ENCODE measurements at places on chromosomes 12 and 14.
A peak's percentile ranks its signal among the peaks of the same experiment; 100 is the strongest.

DNA sequence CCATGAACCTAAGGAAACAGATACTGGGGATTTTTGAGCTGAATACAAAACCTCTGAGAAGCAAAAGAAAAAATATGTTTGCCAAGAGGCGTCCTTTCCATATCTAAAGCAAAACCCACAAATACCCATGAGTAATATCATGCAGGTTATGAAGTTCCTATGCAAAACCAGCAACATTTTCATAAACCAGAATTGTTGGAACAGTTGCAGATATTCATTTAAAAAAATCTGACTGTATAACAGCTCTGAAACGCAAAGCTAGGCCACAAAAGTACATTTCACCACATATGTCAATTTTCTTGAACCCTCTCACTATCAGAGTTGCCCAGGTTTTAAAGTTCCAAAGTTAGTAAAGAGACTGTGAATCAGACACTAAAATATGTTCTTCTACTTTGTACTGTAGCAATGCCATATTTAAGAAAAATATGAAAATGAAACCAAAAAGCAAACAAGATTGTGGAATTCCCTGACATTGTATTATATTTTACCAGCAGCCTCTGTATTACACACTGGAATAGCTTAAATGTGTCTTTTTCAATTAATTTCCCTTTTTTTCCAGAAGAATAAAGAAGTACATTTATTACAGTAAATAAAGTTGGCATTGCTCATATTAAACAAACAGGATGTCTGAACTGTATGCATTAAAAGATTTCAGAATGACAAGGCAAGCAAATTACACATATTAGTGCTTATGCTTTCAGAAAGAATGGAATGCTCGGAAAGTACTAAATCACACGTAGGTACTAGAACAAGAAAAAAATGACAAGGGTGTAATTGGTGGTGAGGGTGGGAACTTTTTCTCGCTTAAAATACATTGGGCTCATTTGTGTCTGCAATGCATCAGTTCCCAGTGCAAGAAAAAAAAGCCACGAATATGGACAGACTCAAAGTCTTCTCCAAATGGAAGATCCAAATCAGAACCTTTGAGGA, 33.6 kb upstream of the HIF1A start:
- no peak for DNase-seq

GRCh38 chr14:55760789-55761566, 181.0 kb downstream of the KTN1 start:
- DNase-seq, result no peak

GRCh38 chr14:84760489-84761126, 769.3 kb upstream of the FLRT2 start:
- DNase-seq, result no peak

DNA sequence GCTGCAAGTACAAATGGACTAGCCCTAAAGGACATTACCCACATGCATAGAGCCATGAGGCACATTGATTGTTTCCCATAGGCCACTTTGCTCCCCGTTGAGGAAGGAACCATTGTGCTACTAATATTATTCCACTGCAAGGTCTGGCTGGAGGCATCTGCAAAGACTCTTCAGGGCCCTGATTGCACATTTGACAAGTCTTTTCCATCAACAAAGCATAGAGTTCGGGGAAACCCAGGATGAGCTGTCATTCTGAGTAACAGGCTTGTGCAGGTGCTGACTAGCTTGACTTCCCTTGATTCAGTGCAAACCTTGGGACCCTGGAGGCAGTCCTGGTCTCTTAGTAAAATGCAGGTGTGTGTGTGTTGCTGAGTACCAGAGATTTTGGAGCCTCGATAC, 73.8 kb downstream of the SUSD6 start:
- DNase-seq, result no peak

GRCh38 chr12:1691123-1692007, 495 bp downstream of the ADIPOR2 start:
- DNase-seq, result peak; percentile 92

- DNase-seq, result no peak
Measured at GRCh38 chr14:91454155-91454554, 36.5 kb upstream of the CCDC88C start.

GRCh38 chr14:71728386-71728785, 203.8 kb upstream of the RGS6 start:
- no peak for DNase-seq

DNA sequence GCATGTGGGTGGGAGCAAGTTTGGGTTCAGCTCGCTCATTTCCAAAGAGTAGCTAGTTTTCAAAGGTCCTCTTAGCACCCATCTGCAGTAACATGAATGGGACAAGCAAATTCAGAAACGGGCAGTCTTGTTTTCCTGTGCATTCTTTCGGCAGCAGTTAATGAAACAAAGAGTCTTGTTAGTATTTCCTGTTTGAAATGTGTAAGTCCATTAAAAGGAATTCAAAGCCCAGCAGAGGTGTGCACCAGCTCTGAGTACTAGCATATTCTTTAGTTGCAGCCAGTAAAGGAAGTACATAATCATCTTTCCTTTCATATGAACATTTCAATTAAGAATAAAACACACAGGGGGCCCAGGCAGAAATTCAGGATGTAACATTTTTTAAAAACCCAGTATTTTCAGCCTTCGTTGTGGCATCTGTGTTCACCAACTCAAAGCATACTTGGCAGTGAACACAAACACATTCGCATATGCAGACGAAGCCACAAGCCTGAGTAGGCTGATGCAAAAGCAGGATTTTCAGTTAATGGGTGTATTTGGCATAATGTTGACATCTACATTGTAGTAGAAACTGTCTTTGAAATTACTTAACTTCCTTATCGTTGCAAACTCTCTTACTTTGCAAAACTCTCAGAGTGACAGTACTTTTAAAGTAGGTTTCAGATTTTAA, 570.0 kb upstream of the FLRT2 start:
- DNase-seq, result no peak

GRCh38 chr12:12445165-12445881, 88.4 kb downstream of the BORCS5 start:
- no peak for DNase-seq

- DNase-seq, result no peak
Measured at GRCh38 chr12:104738776-104739642, 219.1 kb downstream of the SLC41A2 start.

DNA sequence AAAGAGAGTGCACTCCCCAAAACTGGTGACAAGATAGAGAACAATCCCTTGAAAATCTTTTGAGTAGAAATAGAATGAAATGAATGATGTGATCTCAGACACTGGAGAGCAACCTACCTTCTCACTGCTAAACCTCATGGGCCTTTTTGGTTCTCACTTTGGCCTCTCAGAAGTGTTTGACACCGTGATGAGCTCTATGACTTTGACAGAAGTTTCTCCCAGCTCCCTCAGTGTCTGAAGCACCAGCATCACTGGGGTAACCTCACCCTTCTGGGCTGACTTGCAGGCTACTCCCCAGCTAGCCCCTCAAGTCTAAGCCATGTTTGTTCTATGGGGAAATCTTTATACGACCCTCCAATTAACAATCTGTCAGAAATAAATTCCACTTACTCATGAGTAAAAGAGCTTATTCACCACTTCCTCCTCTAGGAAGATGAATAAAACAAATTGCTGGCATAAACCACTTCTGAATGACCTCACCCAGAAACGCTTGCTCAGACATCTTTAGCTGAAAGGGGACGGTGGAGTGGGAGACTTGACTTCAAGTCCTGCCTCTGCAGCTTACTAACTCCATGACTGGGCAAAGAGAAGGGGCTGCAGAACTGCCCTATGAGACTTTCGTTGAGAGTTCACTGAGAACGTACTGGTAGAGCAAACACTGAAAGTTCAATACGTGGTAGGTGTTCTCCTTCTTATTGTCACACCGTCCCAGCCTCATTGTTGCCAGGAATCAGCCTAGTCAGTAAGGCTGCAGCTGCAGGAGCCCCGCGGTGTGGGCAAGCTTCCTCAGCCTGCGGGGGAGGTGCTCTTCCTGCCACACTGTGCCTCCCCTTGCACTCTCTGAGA, 46.5 kb downstream of the ST8SIA1 start:
- no peak for DNase-seq

GRCh38 chr12:127539226-127539858, 727.6 kb upstream of the TMEM132C start:
- DNase-seq, result no peak

GRCh38 chr12:91009319-91009950, 4.7 kb upstream of the EPYC start:
- no peak for DNase-seq

- DNase-seq, result peak; percentile 75
Measured at GRCh38 chr12:55694651-55695050, 13.1 kb downstream of the ITGA7 start.

- no peak for DNase-seq
Measured at GRCh38 chr14:53881161-53881871, 75.3 kb downstream of the BMP4 start.

GRCh38 chr12:9869307-9870161, at the start of gene CLEC2B:
TSS of gene CLEC2B (minus strand) at chr12:9869354.
- DNase-seq, result no peak

DNA sequence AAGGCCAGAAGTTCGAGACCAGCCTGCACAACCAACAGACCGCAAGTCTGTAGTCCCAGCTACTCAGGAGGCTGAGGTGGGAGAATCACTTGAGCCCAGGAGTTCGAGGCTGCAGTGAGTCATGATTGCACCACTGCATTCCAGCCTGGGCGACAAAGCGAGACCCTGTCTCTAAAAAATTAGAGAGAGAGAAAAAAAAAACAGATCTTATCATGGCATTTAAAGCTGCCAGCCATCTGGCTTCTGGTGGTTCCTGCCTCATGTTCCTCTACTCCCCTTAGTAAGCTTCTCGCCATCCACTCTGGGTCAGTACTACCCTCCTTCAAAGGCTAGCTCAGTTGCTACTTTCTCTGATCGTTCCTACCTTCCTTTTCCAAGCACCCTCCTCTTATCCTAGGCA, 16.1 kb downstream of the CLSTN3 start:
- peak; percentile 19 for DNase-seq

DNA sequence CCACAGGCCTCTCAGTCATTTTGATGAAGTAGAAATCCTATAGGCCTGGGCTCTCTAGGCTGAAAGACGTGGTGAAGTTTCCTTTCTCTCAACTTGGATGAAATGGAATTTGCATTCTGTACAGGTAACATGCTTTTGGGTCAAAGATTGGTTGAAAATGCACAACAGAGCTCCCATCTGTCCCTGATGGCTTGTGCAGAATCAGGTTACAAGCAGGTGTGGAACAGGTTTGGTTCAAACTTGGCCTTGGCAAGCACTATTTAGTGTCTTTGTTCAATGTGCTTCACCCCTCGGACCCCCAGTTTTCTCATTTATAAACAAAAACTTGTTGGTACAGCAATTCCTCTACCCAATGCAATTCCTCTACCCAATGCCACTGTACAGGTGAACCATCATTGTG, 1493.0 kb downstream of the AACS start:
- no peak for DNase-seq

GRCh38 chr12:55733021-55733555, 4.3 kb upstream of the CD63 start:
- DNase-seq, result no peak

DNA sequence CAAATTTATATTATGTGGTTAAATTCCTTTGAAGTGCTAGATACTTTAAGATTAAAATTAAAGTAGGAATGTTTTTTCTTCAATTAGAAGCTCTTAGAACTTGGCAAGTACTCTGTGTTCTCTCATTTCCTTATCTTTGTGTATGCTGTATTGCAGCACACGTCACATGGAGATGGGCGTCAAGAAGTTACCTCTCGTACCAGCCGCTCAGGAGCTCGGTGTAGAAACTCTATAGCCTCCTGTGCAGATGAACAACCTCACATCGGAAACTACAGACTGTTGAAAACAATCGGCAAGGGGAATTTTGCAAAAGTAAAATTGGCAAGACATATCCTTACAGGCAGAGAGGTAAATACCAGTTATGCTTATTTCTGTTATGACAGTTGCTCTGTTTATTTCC, 19.7 kb downstream of the MARK3 start:
- DNase-seq, result no peak

DNA sequence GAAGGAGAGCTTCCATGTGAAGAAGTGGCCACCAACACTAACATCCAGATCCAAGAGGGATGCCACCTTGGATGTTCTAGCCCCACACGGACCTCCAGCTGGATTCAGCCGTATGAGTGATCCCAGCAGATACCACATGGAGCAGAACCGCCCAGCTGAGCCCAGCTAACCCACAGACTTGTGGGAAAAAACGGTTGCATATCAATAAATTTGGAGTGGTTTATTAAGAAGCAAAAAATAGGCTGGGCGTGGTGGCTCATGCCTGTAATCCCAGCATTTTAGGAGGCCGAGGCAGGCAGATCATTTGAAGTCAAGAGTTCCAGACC, 11.9 kb upstream of the IFT81 start:
- DNase-seq, result no peak

GRCh38 chr12:96510306-96510764, 21.0 kb downstream of the CFAP54 start:
- DNase-seq, result no peak

DNA sequence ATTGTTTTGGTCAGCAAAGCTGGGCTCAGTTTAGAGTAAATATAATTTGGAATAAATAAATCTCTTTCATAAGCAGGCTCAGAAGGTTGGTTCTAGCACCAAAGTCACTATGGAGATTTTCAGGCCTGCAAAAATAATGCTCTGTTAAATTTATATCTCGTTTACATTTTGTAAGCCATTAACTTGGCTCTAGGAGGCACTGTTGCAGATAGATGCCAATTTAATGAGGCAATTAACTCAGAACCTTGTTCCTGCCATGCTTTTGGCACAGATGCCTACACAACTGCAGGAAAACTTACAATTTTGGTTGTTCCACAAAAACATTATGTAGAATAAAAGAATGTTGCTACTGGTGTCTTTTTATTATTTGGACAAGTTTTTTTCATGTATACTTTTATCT, 428.1 kb downstream of the FLRT2 start:
- no peak for DNase-seq

DNA sequence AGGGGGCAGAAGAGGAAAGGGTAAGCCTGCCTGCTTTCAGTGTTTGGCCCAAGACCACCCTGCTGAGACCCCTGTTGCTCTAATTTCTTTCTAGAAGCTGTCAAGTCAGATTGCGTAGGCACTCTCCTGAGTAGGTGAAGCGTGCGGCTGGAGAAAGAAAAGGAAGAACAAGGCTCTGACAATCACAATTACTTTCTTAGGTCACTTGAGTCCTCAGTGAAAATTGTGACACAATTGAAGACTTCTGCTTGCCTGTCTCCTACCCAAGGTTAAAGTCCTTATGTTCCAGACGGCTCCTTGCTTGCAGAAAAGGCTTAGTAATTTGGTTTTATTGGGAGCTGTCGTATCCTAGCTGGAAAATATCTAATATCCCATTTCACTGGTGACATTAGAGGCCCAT, 721 bp upstream of the CTSG start:
- DNase-seq, result no peak

- no peak for DNase-seq
Measured at GRCh38 chr14:54329082-54329695, 67.6 kb upstream of the CDKN3 start.

DNA sequence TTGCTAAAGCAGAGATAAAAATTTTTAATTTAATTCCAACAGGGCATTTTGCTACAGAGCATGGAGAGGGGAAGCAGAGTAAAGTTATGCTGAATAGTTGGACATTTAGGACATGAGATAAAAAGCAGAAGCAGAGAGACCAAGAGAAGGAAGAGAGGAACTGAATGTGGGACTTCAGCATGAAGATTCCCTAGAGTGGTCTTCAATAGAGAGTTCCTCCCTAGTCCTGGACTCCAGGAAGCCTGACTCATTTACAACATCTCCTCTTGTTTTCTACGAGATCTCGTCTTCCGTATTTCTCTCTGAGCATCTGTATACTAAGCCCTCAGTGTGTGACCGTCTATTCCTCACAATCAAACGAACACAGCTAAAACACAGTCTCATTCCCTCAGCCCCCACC, 35.2 kb upstream of the IFT81 start:
- no peak for DNase-seq

- no peak for DNase-seq
Measured at GRCh38 chr12:68977335-68977734, 44.4 kb upstream of the CPM start.

GRCh38 chr14:52703664-52704063, 3.3 kb upstream of the PSMC6 start:
- no peak for DNase-seq
